ENCODE measurements at places on chromosomes 5 and 9.

GRCh38 chr5:132294728-132295504 lies 722 bp downstream of the SLC22A4 start:
- peak; percentile 30 for DNase-seq

DNA sequence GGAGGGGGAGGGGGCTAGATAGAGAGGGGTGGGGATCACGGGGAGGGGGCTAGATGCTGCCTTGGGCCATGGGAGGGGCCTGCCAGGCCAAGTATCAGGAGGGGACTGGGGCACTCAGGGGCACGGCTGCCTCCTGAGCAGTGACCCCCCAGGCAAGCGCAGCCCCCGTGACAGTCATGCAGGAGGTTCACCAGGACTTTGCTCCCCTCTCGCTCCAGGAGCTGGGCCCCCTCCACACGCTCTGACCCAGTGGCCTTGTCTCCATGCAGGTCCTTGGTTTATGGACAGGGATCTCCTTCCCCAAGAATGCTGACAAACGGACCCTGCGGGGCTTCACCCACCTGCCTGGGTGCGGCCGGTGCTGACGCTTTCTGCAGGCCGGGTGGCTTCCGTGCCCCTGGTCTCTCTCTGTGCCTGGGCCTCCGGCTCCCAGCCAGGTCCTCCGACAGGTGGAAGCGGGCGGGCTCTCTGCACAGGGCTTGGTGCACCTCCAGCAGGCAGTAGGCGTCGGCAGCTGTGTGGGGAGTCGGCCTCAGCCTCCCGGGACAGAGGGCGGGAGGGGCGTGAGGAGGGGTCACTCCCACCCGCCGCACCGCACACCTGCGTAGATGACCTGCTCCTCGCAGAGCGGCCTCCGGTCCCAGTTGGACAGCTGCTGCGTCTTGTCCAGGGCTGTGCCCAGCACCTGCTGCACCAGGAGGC lies 46.8 kb upstream of the NRARP start:
- DNase-seq = no peak

- no peak for DNase-seq
These were observed 2.0 kb downstream of the ASTN2 start for GRCh38 chr9:117412841-117413240.

DNA sequence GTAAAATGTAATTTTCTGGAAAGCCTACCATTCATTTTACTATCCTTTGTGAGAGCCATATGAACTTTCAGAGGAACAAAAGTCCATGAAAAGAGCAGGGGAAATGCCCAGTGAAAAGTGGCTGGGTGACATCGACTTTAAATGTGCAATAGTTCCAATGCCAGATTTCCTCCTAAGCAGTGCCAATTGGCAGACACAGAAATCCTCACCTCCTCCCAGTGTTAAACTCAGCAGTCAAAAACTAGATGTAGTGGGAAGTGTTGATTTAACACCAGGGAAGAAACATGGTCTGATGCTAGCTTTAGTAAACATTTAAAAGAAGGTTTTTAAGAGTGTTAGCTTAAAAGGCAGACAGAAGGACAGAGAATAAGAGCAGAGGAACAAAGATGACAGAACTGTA lies 2055.2 kb downstream of the MAT2B start:
- no peak for DNase-seq

GRCh38 chr5:160665460-160665859 lies 186.6 kb downstream of the ATP10B start:
- DNase-seq = no peak

- no peak for DNase-seq
These were observed 172.0 kb downstream of the NSG2 start for GRCh38 chr5:174217527-174217926.

DNA sequence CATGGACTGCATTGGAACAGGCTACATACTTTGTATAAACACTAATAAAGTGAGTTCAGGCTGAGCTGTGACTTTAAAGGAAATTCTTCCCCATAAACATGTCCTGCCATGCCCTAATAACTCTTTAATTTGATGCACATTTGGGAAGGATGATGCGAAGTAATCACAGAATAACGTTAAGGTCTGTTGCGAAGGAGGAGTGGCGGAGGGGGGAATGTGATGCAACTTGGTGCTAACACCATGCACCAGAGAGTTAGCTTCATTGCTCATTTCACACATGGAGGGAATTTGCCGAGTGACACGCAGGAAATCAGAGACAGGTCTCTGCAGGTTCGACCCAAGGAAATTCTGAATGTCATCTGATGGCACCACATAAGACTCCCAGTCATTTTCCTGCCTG lies 32.9 kb downstream of the SLIT3 start:
- DNase-seq = no peak

- DNase-seq = no peak
These were observed 157.7 kb downstream of the CEP120 start for GRCh38 chr5:123265551-123265950.

GRCh38 chr9:71683598-71684235 lies 84.6 kb downstream of the CEMIP2 start:
- no peak for DNase-seq

- no peak for DNase-seq
These were observed 349.2 kb upstream of the MEF2C start for GRCh38 chr5:89232139-89232603.

- no peak for DNase-seq
These were observed 304.0 kb downstream of the PRELID2 start for GRCh38 chr5:145531038-145531734.

All from natural killer cell (primary cell).